ENCODE measurements at places on chromosomes 11 and 22. TPM values are rescaled to one million over a fixed set of nuclear protein-coding genes. Genes with fewer than 3 reads are reported as not detected.

The DKK3 gene
- total RNA-seq: 271 TPM

The PGA5 gene
- total RNA-seq: not detected

The SLC22A12 gene
- total RNA-seq: not detected

The PKNOX2 gene
- total RNA-seq: 0.04 TPM

The FOLR3 gene
- total RNA-seq: 11.4 TPM

The IRF7 gene
- total RNA-seq: 66.7 TPM

The SLC22A9 gene
- total RNA-seq: not detected

- no peak for DNase-seq
Measured at GRCh38 chr11:64165481-64165841, 452 bp downstream of the MACROD1 start.

DNA sequence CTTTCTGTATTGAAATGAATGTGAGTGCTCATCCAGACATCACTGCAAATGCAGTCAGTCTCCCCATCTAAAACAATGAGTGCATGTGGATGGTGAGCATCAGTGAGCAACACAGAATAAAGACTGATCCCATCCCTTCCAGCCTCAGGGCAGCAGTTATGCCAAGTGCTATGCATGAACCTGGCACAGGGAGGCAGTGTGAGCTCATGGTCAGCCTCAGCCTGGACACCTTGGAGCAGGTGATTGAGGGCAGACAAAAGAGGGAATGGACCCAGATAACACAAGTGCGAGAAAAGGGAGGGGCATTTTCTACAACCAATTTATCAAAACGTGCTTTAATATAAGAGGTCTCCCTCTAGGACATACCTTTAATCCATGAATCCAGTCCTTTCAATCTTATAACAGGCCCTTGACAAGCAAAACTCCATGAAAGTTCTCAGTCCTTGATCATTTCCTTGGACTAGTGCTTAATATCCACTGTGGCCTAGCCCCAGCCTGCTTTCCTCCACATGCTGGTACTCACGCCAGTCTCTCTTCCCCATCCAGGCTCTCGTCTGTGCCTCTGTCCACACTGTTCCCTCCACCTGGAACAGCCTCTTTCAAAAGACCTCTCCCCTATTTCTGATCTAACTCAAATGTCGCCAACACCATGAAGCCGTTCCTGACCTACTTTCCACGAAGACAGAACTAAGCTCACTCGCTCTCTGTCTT is 50.5 kb upstream of the LRRC55 start:
- peak; percentile 36 for DNase-seq

- DNase-seq: no peak
Measured at GRCh38 chr22:37240941-37241320, 3.1 kb downstream of the RAC2 start.

DNA sequence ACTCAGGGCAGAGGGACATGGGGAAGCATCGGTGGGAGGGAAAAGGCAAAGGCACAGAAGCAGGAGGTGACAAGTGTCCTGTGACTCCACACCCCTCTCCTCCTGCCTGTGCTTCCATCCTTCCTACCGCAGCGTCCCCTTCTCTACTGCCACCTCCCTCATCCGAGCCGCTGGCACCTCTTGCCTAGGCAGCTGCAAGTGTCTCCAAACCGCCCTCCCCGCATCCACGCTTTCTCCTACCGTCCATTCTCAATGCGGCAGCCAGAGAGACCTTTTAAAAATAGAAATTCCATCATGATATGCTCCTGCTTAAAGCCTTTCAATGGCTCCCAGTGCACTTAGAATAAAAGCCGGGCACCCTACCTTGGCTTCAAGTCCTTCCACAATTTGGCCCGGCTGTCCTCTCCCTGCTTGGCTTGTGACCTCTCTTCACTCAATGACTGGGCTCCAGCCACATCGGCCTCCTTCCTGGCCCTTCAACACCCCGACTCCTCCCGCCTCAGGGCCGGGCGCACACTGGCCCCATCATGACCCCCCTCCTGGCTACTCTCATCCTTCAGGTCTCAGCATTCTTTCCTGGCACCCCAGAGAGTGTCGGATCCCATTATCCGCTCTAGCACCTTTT is 16.5 kb downstream of the LRRC10B start:
- DNase-seq: no peak

DNA sequence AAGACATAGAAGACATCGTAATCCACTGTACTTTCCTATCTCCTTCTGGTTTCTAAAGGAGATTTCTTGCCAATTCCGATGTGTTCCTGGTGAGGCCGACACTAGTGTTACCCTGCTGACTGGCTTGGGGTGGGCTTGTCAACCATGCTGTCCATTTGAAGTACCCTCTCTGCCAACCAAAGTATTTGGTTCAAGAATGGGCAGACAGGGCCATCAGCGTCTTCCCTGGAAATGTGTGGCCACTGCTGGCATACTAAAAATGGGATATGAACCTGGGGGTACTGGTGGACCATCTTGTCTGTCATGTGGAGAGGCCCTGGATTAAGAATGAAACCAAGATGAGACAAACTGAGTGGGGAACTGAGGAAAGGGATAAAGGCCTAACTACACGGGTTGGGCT is 1.8 kb upstream of the VSTM5 start:
- no peak for DNase-seq

DNA sequence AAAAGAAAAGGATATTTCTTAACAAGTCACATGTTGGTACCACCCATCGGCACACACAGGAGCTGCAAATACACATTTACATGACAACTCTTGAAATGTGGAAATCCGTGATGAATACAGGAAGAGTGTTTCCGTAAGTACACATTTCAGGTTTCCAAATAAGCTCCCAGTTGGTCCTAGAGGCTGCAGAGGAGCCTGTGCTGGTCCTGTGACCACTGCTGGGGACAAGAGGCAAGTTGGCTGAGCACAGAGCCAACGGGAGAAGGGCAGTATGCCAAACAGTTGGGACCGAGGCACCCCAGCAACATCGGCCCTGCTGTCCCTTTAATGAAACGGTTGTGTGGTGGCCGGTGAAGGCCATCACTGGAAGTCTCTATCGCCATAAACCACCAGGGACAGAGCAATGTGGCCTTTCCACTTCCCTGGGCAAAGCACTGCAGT is 38.5 kb upstream of the ARFGAP3 start:
- DNase-seq: no peak

DNA sequence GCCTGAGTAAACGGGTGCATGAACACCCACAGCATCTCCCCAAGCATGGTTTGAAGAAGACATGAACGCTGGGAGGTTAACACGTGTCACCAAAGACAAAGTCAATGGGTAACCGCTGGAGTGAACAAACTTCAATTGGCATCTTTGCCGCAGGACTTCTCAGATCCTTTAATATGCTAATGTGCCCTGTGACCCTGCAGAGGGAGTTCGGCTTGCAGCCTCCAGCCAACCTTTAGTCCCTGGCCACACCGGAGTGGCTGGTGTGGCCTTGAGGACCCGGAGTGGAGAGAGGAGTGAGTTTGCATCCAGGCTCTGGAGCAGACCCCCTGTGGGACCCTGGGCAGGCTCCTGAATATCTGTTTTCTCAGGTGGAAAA is 57.0 kb downstream of the FLRT1 start:
- DNase-seq: no peak

GRCh38 chr11:36165621-36166397 is 123.4 kb downstream of the COMMD9 start:
- no peak for DNase-seq

DNA sequence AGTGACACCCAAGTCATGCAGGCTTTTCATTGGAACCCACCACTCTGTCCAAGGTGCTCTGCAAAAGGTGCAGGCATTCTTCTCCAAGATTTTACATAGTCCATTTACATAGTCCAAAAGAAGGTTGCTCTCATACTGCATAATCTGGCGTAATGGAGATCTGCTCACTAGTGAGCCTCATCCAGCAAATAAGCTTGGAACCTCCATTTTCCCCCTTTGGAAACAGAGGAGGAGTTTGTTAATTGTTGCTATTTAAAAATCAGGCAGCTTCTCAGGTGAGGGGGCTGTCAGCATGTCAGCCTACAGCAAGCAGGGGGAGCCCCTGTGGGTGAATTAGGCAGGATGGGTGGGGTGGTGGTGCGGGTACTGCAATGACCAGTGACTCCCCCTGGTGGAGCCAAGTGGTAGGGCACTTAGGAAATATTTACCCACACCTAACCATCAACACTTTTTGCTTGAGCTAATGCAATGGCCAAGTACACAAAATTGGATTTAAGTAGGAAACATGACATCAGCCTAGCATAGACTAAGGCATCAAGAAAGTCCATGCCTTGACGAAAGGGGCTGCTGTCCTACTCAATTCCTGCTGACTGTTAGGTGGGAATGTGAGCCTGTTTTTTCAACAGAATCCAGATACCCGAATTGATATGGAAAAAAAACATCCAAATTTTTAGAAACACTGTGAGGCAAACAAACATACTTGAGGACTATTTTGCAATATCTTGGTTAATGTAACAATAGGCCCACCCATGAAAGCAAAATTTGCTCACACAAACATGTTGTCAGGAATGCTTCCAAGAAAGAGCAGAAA is 64.5 kb downstream of the AMBRA1 start:
- DNase-seq: no peak

DNA sequence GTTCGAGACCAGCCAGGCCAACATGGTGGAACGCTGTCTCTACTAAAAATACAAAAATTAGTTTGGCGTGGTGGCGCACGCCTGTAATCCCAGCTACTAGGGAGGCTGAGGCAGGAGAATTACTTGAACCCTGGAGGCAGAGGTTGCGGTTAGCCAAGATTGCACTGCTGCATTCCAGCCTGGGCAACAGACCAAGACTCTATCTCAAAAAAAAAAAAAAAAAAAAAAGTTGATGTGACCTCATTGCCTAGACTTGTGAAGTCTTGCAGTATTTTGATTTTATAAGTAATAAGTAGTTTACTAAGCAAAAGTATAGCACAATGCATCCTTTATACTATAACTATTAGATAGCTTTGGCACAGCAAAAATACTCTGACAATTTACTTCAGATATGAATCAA is 9.9 kb upstream of the CUL5 start:
- no peak for DNase-seq

DNA sequence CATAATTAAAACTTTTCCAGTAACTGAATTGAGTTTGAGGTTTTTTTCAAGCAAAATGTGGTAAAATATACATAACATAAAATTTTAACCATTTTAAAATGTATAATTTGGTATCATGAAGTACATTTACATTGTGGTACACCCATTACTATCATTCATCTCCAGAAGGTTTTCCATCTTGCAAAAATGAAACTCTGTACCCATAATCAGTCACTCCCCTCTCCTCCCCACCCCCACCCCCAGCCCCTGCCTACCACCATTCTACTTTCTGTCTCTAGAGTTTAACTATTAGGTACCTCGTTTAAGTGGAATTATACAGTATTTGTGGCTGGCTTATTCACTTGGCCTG is 63.7 kb downstream of the MICAL2 start:
- DNase-seq: no peak

Measured in foreskin keratinocyte (primary cell).